ENCODE measurements at places on chromosomes 6 and 20.

GRCh38 chr6:36836111-36837021, 2.9 kb downstream of the CPNE5 start:
- DNase-seq, result no peak

DNA sequence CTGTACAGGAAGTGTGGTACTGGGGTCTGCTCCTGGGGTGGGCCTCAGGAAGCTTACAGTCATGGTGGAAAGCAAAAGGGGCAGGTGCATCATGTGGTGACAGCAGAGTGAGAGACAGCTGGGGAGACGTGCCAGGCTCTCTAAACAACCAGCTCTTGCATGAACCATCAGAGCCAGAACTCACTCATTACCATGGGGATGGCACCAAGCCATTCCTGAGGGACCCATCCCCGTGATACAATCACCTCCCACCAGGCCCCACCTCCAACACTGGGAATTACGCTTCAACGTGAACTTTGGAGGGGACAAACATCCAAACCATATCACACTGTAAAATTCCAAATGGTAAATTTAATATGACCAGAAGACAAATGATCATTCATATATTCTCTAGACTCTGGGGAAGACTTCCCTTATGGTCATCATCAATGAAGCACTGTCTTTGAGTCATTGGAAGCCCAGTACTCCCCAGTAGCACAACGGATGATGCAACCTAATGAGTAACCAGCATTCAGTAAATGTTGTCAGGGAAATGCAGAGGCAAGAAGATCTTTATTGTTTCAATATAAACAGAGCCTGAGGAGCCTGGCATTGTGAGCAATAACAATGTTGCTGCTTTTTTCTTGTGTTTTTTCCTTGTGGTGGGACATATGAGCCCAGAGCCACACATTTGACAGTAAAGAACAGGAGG, 48.2 kb upstream of the RALY start:
- no peak for DNase-seq

GRCh38 chr6:159646733-159647132, 46.3 kb downstream of the SOD2 start:
- no peak for DNase-seq

DNA sequence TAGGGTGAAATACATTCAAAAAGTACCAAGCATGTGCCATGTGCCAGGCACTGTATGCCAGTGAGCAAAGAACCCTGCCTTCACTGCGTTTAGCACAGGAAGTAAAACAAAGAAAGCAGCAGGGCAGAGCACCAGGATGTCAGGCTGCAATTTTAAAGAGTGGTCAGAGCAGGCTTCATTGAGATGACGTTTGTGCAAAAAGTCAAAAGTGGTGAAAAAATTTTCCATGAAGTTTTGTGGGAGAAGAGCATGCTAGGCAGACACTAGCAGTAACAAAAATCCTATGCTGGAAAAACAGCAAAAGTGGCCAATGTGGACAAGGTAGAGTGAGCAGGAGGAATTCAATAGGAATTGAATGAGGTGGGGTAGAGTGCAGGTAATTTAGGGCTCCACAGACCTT, 31.3 kb downstream of the AKIRIN2 start:
- no peak for DNase-seq

DNA sequence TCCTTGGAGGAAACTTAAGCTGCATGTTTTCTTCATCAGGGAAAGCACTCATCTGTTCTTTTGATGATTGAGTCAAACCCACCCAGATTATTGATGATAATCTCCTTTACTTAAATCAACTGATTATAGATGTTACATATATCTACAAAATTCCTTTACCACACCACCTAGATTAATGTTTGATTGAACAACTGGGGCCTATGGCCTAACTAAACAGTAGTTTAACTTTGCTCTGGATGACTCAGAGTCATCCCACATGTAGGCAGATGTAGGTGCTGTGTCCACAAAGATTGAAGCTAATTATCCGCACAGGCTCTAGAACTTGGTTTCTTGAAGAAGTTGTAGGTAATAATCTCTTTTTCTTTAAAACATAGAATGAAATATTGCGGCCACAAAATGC, 42.2 kb downstream of the PKIB start:
- DNase-seq, result no peak

DNA sequence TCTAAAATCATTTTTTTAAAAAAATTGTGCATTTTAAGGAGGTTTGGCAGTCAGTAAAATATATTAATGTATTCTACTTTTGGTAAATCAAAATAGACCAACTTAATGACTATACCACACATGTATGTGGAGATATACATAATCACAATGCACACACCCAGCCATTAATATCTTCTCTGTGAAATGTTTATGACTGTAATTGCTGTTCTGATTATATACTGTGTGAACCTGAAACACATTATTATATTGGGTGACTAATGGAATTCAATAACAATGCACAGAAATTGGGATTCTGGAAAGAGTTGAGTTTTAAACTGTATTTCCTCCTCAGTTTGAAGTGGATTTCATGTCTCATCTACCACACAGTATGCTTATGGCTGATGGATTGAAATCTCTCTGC, 233.6 kb downstream of the PLCB1 start:
- no peak for DNase-seq

- DNase-seq, result no peak
Observed at GRCh38 chr6:85192596-85192995, 257.3 kb upstream of the NT5E start.
